ENCODE measurements at places on chromosomes 11 and 22.

- no peak for DNase-seq
These were observed 53.9 kb upstream of the PPP6R3 start for GRCh38 chr11:68406324-68407313.

DNA sequence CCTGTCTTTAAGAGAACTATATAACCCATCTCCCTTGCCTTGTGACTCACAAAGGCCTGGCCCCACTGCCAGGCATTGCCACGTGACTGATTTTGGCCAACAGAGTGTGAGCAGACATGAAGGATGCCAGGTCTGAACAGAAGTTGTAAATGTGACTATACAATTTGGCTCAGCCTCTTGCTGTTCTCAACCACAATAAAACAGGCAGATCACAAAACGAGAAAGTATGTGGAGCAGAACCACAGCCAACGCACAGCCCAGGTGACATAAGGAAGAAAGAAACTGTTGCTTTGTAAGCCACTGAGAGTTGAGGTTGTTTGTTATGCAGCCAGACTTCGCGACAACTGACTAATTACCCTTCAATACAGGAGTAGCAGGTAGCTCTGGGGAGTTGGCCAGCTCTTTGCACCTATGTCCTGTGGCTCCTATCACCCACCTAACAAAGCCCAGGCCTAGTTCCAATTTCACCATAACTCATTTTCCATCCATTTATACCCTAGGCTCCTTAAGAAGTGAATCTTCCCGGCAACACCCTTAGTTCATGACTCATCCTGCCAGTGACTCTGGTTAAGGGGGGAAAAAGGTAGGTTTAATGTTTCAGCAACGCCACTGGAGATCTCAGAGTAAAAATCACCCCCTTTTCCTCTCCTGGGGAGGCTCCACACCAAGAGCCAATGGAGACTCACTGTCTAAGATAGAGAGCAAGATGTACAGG, 53.7 kb downstream of the GALNT18 start:
- DNase-seq, result no peak

DNA sequence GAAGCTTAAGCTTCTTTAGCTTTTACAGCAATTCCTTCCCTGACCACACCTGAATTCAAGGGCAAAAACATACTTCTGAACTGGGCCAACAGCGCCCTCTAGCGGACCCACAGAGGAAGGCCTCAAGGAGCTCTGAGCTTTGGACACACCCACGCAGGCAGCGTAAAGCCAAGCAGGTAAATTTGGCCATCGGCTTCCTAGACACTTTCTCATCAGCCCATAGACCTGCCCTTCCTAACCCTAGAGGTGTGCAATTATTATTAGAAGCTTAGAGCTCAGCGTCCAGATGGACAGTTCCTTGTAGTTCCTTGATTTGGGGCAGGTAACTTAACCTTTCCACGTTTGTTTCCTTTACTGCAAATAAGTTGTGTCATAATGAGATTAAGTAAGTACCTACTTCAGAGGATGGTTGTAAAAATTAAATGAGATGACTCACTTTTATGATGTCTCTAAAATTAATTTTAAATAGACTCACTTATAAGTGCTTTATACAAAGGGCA, 25.7 kb upstream of the HMGXB4 start:
- DNase-seq, result no peak

- peak; percentile 92 for DNase-seq
These were observed at the start of gene DGCR8 for GRCh38 chr22:20079745-20080444. Gene DGCR8, plus strand, starts transcription at chr22:20080241. Its CDS starts 5,723 bp downstream, at chr22:20085964.

- DNase-seq, result no peak
These were observed 46.9 kb downstream of the MSANTD4 start for GRCh38 chr11:105975128-105975527.

DNA sequence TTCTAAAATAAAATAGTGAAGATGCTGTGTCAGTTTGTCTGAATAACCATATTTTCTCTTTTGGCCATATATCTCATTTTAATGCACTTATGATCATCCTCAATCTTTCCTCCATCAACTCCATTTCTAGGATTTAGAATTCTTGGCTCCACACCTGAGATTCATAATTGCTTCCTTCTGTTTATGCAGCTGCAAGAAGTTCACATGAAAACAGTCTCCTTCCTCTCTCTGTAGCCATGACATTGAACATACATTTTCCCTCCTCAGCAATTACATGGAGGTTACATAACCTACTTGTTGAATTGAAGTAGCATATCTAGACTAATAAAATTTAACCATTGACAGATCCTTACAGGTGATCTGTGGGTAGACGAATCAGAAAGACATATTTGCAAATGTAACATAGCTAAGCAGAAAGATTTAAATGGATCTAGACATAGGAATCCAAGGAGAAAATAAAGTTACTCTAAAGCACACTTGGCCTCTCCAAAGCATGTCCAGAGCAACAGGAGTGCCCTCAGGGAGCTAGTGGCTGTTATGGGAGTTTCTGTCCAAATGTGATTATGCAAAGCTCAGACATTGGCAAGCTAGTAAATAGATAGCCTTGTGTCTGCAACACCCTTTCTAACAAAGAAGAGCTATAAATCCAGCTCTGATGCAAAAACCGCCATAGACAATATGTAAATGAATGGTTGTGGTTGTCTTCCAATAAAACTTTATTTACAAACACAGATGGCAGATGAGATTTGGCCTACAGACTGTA, 119.9 kb upstream of the MPPED2 start:
- no peak for DNase-seq

- DNase-seq, result no peak
These were observed 277.4 kb upstream of the NARS2 start for GRCh38 chr11:78851878-78852586.

DNA sequence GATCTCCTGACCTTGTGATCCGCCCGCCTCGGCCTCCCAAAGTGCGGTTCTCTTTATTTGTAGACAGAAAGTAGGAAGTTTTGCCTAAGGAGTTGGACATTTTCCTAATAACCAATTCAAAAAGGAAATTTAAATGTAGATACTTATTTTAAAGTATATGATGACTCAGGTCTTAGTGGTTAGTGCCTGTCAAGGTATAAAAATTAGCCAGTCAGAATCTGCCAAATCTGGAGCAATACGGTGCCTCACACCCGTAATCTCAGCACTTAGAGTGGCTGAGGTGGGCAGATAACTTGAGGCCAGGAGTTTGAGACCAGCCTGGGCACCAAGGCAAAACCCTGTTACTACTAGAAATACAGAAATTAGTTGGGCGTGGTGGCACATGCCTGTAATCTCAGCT, 86.7 kb upstream of the RASSF10 start:
- no peak for DNase-seq

DNA sequence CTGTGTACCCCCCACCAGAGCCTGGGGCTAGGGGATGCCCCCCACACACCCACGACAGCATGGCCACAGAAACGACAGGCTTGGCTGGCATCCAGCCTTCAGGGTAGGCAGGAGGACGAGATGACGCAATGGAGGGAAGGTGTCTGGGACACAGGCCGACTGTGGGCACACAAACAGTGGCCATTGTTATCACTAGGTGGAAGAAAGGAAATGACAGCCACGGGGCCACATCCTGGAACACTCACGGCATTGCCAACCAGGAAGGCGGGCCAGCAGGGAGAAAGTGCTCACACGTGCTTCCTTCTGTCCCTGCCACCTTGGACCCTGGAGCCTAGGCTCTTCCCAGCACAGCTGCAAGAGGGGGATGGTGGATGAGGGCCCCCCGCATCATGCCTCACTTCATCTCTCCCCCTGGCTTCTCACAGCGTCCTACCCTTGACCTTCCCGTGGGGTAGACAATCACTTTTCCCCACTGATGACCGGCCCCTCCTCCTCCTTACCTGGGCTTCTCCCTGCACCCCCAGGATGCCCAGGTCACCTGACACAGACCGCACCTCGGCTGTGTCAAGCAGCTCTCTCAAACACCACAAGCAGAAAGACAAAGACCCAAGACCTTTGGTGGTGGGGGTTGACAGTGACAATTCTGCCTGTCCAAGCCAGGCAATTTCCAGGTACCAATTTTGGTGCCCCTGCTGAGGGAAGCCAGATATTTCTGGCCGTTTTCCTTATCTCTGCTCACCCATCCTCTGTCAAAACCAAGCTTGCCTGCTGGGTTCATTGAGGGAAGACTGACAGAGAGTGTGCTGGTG, 8.6 kb downstream of the PLA2G6 start:
- peak; percentile 19 for DNase-seq

GRCh38 chr11:93736129-93736528, 5.2 kb downstream of the TAF1D start:
- no peak for DNase-seq

DNA sequence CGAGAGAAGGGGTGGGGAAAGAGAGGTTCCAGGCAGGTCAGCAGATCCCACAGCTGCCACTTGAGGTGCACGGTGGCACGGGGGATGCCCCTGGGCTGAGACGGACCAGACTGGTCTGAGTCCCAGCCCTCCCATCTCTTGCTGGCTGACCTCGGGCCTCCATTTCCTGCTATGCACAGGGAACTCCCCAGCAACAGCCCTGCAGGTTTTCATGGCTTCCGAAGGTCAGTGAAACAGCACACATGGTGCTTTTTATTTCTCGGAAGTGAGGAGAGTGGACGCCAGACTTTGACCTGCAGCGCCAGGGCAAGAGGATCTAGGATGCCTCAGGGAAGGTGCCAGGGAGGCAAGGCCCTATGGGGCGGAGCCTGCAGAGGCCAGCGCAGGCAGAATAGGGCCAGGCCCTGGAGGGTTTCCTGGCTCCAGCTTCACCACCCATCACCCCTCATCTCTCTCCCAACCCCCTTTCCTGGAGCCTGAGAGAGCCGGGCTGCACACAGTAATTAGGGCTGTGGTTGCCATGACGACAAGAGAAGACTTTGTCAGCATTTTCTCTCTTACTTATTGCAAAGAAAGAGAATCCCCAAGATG, 29.5 kb downstream of the SLC22A12 start:
- DNase-seq, result peak; percentile 52

GRCh38 chr11:72673943-72674828, at the start of gene PDE2A:
Gene PDE2A, minus strand, starts transcription at chr11:72674422. Its CDS starts 215 bp downstream, at chr11:72674207.
- DNase-seq, result peak; percentile 17

DNA sequence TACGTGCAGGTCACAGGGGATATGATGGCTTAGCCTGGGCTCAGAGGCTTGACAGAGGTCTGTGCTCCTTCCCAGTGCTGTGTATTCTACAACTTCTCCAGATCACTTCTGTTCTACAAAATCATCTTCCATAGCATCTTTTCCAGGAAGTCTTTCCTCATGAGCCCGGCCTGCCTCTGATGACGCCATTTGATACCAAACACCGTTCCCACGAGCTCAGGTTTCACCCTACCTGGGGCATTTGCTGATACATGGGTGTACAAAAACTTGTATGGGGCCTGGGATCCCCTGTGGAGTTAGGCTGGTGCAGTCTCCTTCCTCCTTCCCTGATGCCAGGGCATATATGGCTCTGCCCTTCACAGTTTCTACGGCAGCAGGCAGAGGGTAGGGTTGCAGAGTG, 78.7 kb downstream of the NECTIN1 start:
- DNase-seq, result no peak

DNA sequence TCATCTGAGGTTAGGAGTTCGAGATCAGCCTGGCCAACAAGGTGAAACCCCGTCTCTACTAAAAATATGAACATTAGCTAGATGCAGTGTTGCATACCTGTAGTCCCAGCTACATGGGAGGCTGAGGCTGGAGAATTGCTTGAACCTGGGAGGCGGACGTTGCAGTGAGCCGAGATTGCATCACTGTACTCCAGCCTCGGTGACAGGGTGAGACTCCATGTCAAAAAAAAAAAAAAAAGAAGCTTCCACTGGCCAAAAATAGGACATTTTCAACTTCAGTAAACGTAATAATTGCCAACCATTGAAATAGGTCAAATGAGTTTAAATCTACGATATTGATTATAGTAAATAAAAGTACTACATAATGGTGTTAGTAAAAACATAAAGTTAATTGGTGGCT, 6.8 kb downstream of the BAIAP2L2 start:
- DNase-seq, result no peak

DNA sequence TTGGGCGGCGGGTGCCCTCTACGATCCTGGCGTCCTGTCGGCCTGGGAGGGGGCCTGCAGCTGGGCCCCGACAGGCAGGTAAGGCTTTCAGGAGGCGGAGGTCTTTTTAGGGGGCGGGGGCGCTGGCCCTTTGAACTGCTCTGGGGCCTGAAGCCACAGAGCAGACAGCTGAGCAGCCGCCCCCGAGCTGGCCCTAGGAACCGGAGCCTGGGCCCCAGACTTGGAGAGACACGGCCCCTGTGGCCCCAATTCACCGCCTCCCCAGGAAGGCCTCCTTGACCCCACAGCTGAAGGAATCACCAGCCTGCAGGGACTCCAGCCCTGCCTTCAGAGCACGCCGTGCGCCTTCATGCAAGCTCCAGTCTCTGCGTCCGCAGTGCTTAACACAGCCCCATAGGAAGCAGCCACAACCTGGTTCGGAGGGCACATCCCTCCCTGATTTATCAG, 618 bp upstream of the CERK start:
- no peak for DNase-seq

DNA sequence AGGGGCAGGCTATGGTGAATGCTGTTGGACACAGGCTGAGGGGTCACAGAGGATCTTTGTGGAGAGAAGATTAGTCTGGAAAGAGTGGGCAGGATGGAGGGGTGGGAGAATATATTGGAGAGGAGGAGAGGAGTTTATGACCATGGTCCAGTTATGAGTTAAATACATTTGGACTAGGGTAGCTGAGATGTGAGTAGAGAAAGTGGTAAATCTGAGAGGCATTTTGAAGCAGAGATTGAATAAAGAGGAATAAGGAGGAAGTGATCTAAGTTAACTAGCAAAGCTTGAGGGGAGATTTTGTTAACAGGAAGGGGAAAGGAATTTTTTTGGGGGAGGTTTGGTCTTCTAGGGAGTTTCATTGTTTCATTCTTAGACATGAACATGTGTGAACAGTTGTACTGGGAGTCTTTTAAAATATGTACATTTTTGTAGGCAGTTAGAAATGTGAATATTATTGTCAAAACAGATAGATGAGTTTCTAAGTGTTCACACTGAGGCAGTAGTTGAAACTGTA, 43.1 kb upstream of the EED start:
- DNase-seq, result no peak

DNA sequence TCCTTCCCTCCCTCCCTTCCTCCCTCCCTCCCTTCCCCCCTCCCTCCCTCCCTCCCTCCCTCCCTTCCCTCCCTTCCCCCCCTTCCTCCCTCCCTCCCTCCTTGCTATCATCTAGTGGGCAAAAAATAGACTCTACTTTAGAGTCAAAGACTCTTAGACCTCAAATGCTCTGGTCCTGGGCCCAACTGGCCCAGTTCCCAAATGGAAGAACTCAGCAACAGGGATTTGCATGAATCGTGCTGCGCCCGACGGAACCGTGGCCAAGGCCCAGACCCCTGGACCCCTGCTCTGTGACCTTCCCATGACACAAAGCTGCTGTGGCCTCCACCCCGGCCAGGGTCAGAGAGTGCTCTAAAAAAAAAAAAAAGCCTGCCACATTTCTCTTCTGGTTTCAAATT, 97.4 kb downstream of the WNT7B start:
- DNase-seq, result no peak
